Upper lobe of right lung (tissue), 1 donor: ENCODE measurements at places on chromosomes 1 and 21. TPM values are rescaled to one million over a fixed set of nuclear protein-coding genes. Genes with fewer than 3 reads are reported as not detected.
A peak's percentile ranks its signal among the peaks of the same experiment; 100 is the strongest.

GRCh38 chr1:235586992-235587391 is 62.6 kb downstream of the GNG4 start:
- no peaks in the 10 kb centered on the region for H3K36me3 ChIP-seq
- H3K27me3 ChIP-seq, result no peaks in the 10 kb centered on the region
- no peak overlapping the region for H3K27ac ChIP-seq
- DNase-seq, result no peak

GRCh38 chr1:153194331-153195050 is 8.7 kb upstream of the LELP1 start:
- H3K4me1 ChIP-seq, result no peaks in the 10 kb centered on the region
- H3K27me3 ChIP-seq, result peaks cover 27% of the 10 kb centered on the region

DNA sequence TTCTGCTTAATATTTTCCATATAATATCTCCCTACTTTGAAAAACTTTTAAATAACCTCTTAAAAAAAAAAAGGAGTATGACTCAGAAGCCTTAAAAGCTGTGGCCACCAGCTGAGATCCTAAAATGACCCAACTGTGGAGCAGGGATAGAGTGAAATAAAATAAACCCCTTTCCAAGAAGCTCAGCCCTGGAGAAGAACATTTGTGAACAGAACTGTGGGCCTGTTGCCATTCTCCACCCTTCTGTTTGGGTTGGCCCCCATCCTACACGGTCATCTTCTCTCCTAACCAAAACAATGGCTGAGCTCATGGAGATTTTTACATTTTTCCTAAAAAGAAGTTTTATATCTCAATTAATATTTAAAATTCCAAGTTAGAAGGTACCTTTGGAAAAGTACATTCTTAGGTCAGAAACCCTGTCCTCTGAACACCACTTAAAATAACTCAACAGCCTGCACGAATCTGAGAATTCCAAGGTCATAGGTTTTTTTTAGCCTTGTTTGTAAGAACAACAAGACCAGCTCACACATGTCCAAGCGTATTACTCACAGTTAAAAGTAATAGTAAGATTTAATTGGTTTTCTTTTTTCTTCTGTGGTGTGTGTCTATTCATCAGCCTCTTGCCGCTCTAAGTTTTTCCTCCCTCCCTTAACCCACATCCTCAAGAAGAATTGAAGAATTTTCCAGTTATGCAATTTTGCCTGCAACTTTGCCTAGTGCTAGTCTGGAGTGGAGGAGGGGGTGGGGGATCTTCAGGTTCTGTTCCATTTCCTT is 107.7 kb upstream of the ERRFI1 start:
- H3K4me1 ChIP-seq, result peaks cover 11% of the 10 kb centered on the region
- no peaks in the 10 kb centered on the region for H3K36me3 ChIP-seq
- H3K27ac ChIP-seq, result no peak overlapping the region
- DNase-seq, result no peak

DNA sequence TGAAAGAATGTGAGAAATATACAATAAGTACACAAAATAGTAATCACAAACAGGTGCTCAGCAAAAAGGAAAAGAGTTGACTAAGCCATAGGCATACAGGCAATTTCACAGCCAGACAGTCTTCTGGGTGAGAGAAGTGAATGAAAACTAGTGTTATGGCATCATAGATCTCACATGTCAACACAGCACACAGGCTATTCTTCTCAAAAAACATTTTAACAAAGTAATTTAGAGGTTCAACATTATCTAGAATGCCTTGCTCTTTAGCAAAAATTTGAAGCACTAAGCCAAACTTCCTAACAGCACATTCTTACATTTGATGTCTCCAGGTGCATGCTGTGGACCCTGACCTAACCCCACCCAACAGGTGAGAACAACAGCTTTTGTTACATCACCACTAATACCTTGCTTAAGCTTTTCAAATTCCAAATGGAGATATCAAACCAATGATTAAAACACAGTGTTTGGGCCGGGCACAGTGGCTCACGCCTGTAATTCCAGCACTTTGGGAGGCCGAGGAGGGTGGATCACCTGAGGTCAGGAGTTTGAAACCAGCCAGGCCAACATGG is 30.5 kb downstream of the OTUD7B start:
- H3K27me3 ChIP-seq, result no peaks in the 10 kb centered on the region
- peaks cover 22% of the 10 kb centered on the region for H3K36me3 ChIP-seq
- DNase-seq, result no peak
- peaks cover 7% of the 10 kb centered on the region for H3K4me1 ChIP-seq
- no peak overlapping the region for H3K4me3 ChIP-seq

GRCh38 chr1:8874230-8875201 is 4.0 kb downstream of the ENO1 start:
- H3K27ac ChIP-seq, result peak overlapping the region; percentile 44
- H3K27me3 ChIP-seq, result no peaks in the 10 kb centered on the region
- peaks cover 66% of the 10 kb centered on the region for H3K36me3 ChIP-seq
- peak overlapping the region; percentile 90 for H3K4me3 ChIP-seq
- DNase-seq, result no peak

Gene TBX15
- 0.64 TPM for total RNA-seq

- H3K4me3 ChIP-seq, result no peak overlapping the region
- no peaks in the 10 kb centered on the region for H3K36me3 ChIP-seq
- no peak for DNase-seq
- peaks cover 10% of the 10 kb centered on the region for H3K4me1 ChIP-seq
These were observed 48.2 kb upstream of the IRF2BP2 start for GRCh38 chr1:234658138-234658537.

DNA sequence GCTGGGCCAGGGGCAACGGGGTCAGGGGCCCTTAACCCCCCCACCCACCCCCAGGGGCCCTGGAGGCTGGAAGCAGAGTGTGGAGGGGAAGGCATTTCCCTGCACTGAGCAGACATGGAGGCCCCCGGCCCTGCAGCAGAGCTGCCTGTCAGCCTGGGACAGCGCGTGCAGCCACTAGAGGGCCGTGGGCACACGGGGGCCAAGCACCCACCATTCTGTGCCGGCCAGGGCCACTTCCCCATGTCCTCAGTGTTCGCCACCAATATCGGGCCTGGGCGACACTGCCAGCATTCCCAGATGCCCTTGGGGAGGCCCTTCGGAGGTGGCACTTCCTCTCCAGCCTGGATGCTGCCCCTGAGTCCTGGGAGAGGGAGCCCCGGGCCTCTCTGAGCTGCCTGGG is 23.2 kb upstream of the ARHGEF16 start:
- H3K27me3 ChIP-seq, result no peaks in the 10 kb centered on the region
- H3K36me3 ChIP-seq, result no peaks in the 10 kb centered on the region
- no peak overlapping the region for H3K4me3 ChIP-seq
- no peaks in the 10 kb centered on the region for H3K4me1 ChIP-seq
- H3K27ac ChIP-seq, result no peak overlapping the region

DNA sequence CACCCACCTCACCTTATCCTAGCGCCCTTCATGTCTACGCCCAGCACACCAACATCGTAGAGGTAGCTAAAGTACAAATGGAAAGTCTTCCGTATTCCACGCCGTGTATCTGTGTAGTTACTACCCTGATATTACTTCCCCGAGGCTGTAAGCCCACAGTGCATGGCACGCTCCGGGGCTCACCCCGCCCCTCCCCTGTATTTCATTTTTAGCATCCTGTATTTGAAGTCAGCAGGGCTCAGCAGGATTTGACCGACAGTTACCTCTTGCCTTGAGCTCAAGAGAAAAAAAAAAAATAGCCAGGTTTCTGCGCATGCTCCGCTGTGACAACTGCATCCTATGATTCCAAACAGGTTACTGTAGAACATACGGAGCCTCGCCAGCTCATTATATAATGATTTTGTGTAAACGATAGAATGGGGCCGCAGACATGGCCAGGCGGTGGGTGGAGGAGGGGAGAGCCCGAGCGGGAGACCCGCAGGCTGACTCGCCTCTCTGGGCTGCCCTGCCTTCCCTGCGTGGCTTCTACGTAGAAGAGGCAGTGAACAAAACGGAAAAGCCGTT is 1.3 kb downstream of the ABCG1 start:
- peak overlapping the region; percentile 82 for H3K27ac ChIP-seq
- no peak for DNase-seq
- no peaks in the 10 kb centered on the region for H3K27me3 ChIP-seq
- H3K4me3 ChIP-seq, result peak overlapping the region; percentile 71
- H3K36me3 ChIP-seq, result no peaks in the 10 kb centered on the region

Gene ST6GALNAC5
- total RNA-seq, result 23.1 TPM

GRCh38 chr1:150320667-150320978 is 710 bp upstream of the PRPF3 start:
- peak overlapping the region; percentile 94 for H3K27ac ChIP-seq
- peaks cover 12% of the 10 kb centered on the region for H3K36me3 ChIP-seq
- no peaks in the 10 kb centered on the region for H3K27me3 ChIP-seq
- no peak for DNase-seq
- H3K4me1 ChIP-seq, result peaks cover 10% of the 10 kb centered on the region

DNA sequence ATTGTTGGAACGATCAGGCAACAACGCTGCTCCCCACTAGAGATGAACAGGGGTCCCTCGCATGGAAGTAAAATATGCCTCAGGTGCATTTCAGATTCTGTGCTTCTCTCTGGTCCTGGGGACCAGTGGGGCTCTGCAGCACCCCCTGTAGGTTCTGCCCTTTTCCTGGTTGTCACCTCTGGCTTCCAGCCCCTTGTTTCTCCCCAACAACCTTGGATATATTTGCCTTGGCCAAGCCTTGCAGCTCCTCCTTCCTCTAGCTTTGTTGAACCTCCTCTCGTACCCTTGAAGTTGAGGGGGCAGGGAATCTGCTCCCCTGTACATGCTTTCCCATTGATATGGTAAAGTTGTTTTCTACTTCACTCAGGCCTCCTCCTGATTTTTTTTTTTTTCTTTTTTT is 5.4 kb upstream of the RGSL1 start:
- H3K27ac ChIP-seq, result no peak overlapping the region
- no peak for DNase-seq
- H3K36me3 ChIP-seq, result no peaks in the 10 kb centered on the region
- H3K4me1 ChIP-seq, result no peaks in the 10 kb centered on the region
- H3K4me3 ChIP-seq, result no peak overlapping the region

DNA sequence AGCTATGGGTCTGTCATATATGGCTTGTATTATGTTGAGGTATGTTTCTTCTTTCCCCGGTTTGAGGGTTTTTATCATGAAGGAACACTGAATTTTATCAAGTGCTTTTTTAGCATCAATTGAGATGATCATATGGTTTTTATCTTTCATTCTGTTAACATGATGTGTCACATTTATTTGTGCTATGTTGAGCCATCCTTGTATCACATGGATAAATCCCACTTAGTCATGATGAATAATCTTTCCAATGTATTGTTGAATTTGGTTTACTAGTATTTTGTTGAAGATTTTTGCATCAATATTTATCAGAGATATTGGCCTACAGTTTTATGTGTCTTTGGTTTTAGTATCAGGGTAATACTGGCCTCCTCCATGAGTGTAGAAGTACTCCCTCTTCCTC is 61.7 kb downstream of the GPR137B start:
- no peak overlapping the region for H3K4me3 ChIP-seq
- no peaks in the 10 kb centered on the region for H3K4me1 ChIP-seq
- H3K27ac ChIP-seq, result no peak overlapping the region
- no peaks in the 10 kb centered on the region for H3K27me3 ChIP-seq
- no peak for DNase-seq
- no peaks in the 10 kb centered on the region for H3K36me3 ChIP-seq

Gene PTGFR
- total RNA-seq, result 3.0 TPM

DNA sequence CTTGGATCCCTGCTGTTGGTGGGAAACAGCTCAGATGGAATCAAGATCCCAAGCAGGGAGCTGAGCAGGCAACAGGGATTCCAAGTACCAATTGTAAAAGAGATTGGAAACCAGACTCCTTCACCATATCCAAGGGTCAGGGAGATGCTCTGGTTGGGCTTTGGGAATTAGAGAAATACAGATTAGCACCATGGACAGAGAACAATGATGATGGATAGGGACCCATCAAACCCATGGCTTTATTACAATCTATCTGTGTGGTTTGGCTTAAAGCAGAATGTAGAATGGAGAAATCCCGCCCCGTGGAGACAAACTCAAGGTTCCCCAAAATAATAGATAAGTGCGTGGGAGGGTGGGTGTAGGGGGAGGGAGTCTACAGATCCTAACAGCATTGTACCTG is 120.7 kb upstream of the CSF3R start:
- DNase-seq, result no peak
- no peak overlapping the region for H3K4me3 ChIP-seq
- H3K36me3 ChIP-seq, result no peaks in the 10 kb centered on the region
- H3K27me3 ChIP-seq, result no peaks in the 10 kb centered on the region

DNA sequence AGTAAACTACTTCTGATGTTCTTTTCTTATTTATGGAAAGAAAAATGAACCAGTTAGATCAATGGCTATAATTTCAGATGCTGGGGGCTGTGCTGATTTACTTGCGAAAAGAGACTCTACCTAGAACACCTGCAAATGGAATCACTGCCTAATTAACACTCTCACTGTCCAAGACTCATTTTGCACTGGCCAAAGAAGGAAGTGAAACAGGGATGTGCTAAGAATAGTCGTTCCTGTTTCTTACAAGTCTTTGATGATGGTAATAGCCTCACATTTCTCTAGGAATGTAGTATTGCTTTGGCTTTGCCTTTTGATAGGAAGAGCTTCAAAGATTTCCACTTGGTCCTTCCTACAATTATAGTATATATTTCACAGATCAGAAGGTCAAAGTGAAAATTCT is 12.7 kb upstream of the TSNAX start:
- H3K27me3 ChIP-seq, result no peaks in the 10 kb centered on the region
- DNase-seq, result no peak
- no peaks in the 10 kb centered on the region for H3K36me3 ChIP-seq
- no peak overlapping the region for H3K27ac ChIP-seq

DNA sequence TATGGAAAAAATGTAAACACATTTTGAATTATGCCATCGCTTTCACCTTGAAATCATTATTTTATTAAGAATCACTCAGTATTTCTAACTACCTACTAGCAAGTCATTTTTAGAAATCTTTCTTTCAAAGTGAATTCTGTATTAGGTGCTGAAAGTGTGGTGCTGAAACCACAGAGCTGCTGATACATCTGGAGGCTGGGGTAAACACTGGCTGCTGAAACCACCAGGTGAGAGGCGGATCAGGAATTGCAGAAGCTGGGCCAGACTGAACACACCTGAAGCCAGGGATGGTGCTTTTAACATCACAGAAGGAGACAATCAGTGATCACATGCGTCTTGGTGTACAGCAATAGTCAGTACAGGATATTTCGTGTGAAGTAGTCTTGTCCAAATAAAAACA is 42.2 kb upstream of the KCNE1 start:
- no peak overlapping the region for H3K4me3 ChIP-seq
- H3K27me3 ChIP-seq, result no peaks in the 10 kb centered on the region
- H3K36me3 ChIP-seq, result no peaks in the 10 kb centered on the region
- DNase-seq, result no peak
